ENCODE measurements at places on chromosomes 3 and 15.

DNA sequence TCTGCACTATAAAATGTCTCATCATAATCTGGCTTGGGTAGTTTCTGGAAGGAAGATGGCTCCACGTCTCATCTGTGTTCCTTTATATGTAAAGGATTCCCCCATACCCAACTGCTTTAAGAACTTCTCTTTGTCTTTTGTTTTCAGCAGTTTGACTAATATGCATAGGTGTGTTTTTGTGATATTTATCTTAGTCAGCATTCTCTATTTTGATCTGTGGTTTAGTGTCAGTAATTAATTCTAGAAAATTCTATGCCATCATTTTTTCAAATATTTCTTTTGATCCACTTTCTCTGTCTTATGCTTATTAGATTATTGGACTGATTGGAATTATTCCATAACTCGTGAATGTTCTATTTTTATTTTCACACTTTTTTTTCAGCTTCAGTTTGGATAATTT is 286.3 kb upstream of the THRB start:
- DNase-seq = no peak

DNA sequence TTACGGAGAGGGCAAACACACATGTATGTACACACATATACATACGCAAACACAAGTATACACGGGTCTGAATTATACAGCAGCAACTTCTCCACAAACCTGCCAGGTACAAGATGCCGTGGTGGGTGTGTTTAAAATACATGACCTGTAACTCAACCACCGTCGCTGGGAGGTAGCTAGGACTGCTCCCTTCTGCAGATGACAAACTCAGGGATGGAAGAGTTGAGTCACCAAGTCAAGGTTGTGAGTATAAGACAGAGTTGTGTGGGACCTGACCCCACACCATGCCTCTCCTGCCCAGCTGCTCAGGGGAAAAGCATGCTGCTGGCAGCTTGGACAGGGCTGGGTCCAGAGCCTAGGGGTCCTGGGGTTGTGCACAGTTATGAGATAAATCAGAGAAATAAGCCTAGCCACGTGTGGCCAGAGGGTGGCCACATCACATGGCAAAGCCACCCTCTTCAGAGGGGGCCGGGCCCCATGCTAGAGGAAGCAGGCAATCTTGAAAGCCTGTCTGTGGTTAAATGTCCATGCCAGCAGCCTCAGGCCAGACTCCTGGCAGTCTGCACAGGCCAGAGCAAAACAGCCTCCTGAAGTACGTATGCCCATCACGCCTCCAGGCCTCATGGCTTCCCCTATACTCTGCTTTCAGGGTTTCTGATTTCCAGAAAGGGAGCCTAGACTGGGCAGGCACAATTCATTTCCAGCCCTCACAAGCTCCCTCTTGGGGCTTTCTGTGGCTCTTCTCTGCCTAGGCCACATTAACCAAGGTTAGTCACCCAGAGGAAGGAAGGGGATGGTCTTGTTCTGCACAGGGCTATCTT is 107.7 kb upstream of the RPL32 start:
- DNase-seq = no peak

DNA sequence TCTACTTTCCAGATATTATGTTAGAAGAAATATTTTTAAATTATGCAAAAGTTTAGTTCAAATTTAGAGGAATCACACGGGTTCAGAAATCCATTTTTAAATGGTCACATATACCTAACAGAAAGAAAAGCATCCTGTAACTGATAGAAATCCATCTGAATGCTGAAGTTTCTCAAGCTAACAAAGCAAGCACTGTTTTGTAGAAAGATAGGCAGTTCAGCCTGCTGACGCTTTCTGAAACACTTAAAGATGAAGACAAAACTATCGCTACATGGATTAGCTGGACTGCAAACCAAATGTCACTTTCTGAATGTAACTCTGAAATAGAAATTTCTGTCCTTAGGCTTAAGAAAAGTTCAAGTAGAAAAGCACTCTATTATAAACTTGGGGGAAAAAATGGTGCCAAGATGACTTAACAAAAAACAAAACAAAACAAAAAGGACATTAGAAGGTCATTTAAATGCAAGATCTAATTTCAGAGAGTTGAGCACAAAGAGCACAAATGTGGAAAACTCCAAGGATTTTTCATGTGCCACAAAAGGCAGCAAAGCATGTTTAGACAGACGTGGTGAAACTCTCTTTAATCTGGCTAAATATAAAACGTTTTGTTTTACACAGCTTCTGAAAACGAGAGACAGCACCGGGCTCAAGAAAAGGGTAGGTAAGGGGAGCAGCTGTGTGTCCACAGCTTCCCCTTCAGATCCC is 1.2 kb downstream of the PLOD2 start:
- no peak for DNase-seq

DNA sequence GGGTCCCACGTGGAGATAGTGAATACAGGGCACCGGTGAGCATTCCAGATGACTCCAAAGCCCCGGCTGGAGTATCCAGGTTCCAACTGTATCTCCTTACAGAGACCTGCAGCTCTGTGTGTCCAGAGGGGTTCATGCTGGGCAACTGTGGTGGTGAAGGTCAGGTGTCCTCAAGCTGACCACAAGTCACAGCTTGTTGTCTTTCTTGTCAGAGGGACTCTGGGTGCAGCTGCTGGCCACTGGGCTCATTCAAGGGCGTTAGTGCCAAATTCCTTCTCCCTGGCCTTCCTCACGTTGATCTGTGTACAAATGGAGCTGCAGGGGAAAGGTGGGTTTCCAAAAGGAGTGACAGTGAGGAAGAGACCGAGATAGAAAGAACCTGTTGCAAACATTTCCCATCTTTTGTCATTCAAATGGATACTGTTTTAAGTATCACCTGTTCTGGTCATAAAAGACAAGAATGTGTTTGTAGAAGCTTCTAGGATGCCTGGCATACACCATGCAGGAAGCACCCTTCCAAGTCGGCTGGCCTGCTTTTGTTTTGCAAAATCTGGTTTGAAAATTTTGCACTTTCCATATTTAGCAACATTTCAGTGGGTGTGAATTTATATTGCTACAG is 52.5 kb downstream of the CEMIP start:
- no peak for DNase-seq

GRCh38 chr3:98612587-98612986 is 19.2 kb upstream of the CPOX start:
- DNase-seq = no peak

GRCh38 chr3:172601066-172601832 is 78.0 kb upstream of the TNFSF10 start:
- no peak for DNase-seq

DNA sequence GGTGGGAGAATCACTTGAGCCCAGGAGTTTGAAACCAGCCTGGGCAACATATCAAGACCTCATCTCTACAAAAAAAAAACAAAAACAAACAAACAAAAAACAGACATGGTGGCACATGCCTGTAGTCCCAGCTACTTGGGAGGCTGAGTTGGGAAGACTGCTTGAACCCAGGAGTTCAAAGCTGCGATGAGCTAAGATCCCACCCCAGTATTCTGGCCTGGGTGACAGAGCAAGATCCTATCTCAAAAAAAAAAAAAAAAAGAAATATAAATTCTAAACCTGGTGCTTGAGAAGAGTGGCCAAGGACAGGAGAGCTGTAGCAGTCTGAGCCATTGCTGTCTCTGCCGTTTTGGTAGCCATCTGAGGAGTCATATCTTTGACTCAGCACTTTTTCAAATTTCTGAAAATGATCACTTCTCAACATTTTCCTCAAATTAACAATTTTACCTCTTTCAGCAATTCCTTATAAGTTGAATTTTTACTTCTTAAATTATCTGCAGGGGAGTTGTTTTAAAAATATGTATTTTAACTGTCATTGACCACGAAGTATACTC is 3.6 kb upstream of the DENND4A start:
- DNase-seq = no peak

DNA sequence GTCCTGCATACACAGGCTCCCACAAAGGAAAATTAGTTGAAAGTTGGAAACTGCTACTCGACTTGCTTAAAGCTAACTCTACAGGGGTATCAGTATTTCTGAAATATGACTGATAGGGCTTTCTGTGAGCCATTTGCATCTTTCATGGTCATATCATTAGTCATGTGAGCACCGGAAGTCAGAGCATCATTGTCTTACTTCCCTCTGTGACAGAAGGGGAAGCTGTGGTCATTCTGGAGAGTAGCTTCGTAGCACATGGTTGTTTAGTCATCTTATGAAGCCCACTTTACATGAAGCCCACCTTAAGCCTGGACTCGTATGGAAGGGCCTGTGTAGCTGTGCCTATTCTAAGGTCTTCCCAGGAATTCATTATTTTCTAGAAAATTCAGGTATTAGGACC is 69.0 kb downstream of the COL6A5 start:
- DNase-seq = no peak

GRCh38 chr15:73246439-73246838 is 122.3 kb downstream of the HCN4 start:
- DNase-seq = no peak

DNA sequence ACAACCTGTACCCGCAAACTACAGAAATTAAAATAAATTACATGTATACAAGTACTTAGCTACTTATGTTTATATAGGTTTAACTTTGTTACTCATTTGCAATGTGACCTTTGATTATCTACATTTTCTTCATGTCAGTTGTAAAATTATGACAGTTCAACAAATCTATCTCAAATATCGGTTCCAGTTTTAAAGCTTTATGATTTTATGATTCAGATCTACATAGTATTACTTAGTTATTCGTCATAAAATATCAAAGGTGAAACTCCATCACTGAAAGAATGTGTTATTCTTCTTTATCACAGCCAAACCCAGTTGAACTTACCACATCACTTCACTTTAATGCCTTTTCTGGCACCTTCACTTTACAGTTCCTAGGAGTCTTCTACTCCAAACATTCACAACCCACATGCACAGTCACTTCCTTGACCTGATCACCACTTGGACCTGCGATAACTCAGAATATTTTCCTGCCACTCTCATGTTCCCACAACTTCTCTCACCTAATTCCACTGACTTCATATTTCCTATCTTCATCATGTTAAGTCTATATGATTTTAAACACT is 47.2 kb downstream of the SLITRK3 start:
- no peak for DNase-seq

All from G401 (cell line).